Cardiac muscle cell (in vitro differentiated cells and primary cell): ENCODE measurements at places on chromosomes 5 and 9. TPM values are rescaled to one million over a fixed set of nuclear protein-coding genes. Genes with fewer than 3 reads are reported as not detected.

GRCh38 chr5:147751156-147751830 lies 31.2 kb downstream of the JAKMIP2 start:
- H3K27ac ChIP-seq, result no peak overlapping the region
- DNase-seq, result no peak
- H3K4me3 ChIP-seq, result no peak overlapping the region
- H3K4me1 ChIP-seq, result peaks cover 12% of the 10 kb centered on the region
- H3K36me3 ChIP-seq, result no peaks in the 10 kb centered on the region
- H3K27me3 ChIP-seq, result no peaks in the 10 kb centered on the region

- H3K4me3 ChIP-seq, result no peak overlapping the region
- H3K4me1 ChIP-seq, result peaks cover 48% of the 10 kb centered on the region
- H3K36me3 ChIP-seq, result no peaks in the 10 kb centered on the region
- H3K27ac ChIP-seq, result no peak overlapping the region
- no peaks in the 10 kb centered on the region for H3K27me3 ChIP-seq
These were observed 244.3 kb downstream of the DENND1A start for GRCh38 chr9:123685489-123686083.

The OR13F1 gene
- not detected in 2 replicates for total RNA-seq

The HAVCR1 gene
- total RNA-seq, result not detected in 2 replicates

DNA sequence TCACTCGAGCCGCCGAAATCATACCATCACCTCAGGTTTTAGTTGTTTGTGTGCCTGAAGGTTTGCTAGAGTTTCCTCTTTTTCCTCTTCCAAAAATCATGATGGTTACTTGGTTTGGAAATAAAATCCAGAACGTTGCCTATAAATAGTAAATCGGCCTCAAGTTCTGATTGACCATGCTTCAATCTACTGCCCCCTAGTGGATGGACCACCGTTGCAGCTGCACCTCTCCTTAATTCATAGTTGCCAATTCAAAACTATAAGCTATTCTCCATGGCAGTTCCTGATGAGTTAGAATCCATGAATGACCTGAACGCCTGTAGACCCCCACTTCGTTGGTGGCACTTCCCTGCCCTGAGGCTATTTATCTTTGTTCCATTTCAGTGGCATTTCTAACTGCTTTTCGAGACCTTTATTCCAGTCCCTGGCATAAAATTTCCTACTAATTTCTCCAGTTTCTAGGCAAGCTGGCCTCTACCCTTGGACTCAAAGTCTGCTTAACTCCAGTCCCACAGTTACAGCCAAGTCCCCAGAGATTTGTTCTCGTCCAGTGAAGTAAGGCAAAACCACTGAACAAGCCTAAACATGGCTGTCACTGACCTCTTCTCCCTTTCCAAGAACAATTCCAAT lies 422.6 kb downstream of the EFNA5 start:
- peak; percentile 76 for DNase-seq
- H3K4me1 ChIP-seq, result no peaks in the 10 kb centered on the region
- H3K4me3 ChIP-seq, result no peak overlapping the region
- no peaks in the 10 kb centered on the region for H3K27me3 ChIP-seq
- H3K36me3 ChIP-seq, result no peaks in the 10 kb centered on the region

GRCh38 chr9:6598249-6598725 lies 47.2 kb downstream of the GLDC start:
- H3K27me3 ChIP-seq, result no peaks in the 10 kb centered on the region
- no peak for DNase-seq
- H3K36me3 ChIP-seq, result no peaks in the 10 kb centered on the region
- H3K27ac ChIP-seq, result no peak overlapping the region

- H3K27ac ChIP-seq, result no peak overlapping the region
- no peak for DNase-seq
- H3K27me3 ChIP-seq, result no peaks in the 10 kb centered on the region
- H3K4me3 ChIP-seq, result no peak overlapping the region
- peaks cover 4% of the 10 kb centered on the region for H3K36me3 ChIP-seq
- H3K4me1 ChIP-seq, result no peaks in the 10 kb centered on the region
These were observed 86.2 kb downstream of the DENND1A start for GRCh38 chr9:123843703-123844102.

The ROPN1L gene
- 1.3 and 1.4 TPM in 2 replicates for total RNA-seq

DNA sequence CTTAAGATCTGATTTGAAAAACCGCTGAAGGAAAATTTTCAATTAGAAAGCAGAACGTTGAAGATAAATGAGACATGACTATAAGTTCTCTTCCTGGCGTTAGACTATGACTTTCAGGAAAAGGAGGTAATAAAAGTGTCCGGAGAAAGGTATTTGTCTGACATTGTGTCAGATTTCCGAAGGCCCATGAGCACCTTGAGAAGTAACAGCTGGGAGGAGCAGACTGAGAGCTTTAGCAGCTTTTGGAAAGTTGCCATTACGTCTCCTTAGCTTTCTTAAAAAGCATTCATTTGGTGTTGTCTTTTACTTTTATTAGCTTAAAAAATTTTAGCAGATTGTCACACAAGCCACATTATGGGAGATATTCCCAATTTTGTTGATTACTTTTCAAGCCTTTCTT lies 363.5 kb downstream of the NDUFS4 start:
- no peak overlapping the region for H3K27ac ChIP-seq
- no peaks in the 10 kb centered on the region for H3K36me3 ChIP-seq
- no peaks in the 10 kb centered on the region for H3K4me1 ChIP-seq
- H3K27me3 ChIP-seq, result no peaks in the 10 kb centered on the region
- no peak overlapping the region for H3K4me3 ChIP-seq

The SPATA6L gene
- 0.46 and 0.63 TPM in 2 replicates for total RNA-seq

DNA sequence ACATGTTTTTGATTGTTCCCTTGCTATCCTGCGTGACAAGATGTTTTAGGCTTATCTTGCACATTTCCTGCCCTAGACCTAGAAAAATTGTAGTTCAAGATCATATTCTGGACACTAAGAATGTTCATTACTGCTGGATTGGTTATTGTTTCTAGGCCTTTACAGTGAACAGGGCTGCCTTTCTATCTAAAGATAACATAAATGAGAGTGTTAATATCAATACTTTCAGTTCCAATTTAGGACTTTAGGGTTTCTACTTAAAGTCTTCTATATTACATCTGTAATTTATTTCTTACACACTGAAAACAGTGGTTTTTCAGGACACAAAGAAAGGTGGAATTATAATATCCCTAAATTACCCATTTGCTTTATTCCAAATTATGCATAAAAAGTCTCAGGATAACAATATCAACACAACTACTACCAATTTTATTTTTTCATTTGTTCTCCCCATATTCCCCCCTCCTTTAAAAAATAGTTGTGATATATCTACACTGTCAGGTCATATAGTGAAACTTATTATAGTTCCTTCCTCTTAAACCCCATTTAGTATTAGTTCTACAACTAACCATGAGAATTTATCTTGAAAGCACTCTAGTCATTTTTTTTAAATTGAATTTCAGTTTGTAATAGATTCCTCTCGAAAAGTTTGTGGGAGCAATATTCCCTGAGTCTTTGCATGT lies 293.9 kb upstream of the RIOK2 start:
- no peak overlapping the region for H3K27ac ChIP-seq
- no peak overlapping the region for H3K4me3 ChIP-seq
- H3K36me3 ChIP-seq, result no peaks in the 10 kb centered on the region

DNA sequence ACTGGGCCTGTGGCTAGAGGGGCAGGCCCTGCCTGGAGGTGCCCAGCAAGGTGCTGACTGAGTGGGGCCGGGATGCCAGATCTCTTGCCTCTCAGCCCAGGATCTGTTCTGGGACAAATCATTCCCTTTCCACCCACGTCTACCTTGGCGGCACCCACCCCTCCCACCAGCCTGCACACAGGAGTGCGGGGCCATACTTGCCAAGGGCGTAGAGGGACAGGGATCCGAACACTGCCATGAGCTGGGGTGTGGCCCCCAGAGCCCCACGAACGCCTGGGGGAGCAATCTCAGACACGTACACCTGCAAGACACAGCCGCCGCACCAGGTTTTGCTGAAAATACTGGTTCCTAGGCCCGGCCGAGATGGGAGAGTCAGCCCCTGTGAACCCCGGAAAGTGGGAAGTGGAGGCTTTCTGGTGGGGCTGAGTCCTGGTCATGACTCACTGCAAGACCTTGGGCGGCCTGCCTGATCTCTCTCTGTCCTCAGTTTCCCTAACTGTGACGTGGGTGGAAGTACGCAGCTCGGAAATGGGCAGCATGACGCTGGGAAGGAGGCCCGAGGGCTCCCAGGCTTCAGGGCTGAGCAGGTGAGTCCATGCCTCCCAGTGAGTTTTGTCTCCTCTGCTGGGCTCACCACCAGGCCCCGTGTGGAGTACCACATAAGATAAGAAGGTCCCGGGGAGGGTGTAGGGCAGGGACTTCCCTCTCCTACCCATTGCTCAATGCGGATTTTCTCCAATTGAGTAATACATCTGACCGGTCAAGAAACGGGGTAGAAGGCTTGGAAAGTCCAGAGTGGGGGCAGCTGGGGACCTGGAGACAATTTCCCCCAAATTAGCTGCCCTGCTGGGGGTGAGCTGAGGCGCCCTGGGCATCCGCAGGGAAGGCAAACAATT lies 2.6 kb downstream of the SLC2A6 start:
- H3K4me1 ChIP-seq, result peaks cover 4% of the 10 kb centered on the region
- no peaks in the 10 kb centered on the region for H3K36me3 ChIP-seq
- DNase-seq, result peak; percentile 81
- no peak overlapping the region for H3K27ac ChIP-seq
- peaks cover 7% of the 10 kb centered on the region for H3K27me3 ChIP-seq

GRCh38 chr9:135608999-135609317 lies 30.4 kb downstream of the GLT6D1 start:
- DNase-seq, result no peak
- no peak overlapping the region for H3K27ac ChIP-seq
- no peak overlapping the region for H3K4me3 ChIP-seq
- H3K36me3 ChIP-seq, result no peaks in the 10 kb centered on the region

The MARCOL gene
- total RNA-seq, result not detected in 2 replicates

The HTR1A gene
- not detected in 2 replicates for total RNA-seq

- no peak overlapping the region for H3K27ac ChIP-seq
- H3K27me3 ChIP-seq, result no peaks in the 10 kb centered on the region
- H3K36me3 ChIP-seq, result no peaks in the 10 kb centered on the region
- no peak for DNase-seq
These were observed 105.8 kb downstream of the SREK1 start for GRCh38 chr5:66249920-66250319.

DNA sequence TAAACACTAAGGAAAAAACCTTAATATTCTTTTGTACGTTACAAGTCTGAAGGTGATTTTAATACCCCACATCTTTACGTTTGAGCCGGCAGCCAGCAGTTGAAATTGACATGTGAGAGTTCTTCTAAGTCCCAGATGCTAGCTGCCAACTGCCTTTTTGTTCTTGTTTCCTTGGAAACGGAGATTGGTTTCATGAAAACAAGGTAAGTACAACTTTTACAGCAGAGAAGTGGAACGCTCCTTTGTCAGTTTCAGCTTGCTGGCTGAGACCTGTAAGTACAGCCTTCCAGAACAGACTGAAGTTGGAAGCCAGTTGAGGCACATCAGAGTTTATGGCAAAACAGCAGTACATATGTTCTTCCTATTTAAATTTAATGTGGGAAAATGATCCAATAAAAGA lies 1018.4 kb upstream of the ARRDC3 start:
- DNase-seq, result peak; percentile 42
- H3K4me3 ChIP-seq, result no peak overlapping the region
- no peaks in the 10 kb centered on the region for H3K4me1 ChIP-seq
- no peaks in the 10 kb centered on the region for H3K36me3 ChIP-seq
- no peaks in the 10 kb centered on the region for H3K27me3 ChIP-seq

DNA sequence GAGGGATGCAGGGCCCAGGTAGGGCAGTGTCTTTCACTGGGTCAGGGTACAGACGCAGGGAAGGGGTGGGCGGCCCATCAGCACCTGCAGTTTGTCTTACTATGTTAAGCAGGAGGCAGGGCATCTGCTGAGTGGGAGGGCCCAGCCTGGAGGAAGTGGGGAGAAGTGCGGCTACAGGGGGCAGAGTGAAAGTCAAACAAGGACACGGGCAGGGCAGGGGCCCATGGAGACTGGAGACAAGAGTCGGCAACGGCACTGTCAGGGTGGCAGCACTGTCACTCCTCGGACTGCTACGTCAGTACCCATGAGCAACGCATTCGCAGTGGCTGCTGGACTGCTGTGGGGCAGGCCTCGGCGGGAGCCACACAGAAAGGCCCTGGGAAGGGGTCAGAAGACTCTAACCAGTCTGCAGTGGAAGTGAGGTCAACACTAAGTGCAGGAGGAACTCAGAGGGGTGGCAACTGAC lies 19.7 kb downstream of the CAMSAP1 start:
- H3K4me3 ChIP-seq, result no peak overlapping the region
- H3K27ac ChIP-seq, result peak overlapping the region; percentile 74
- peaks cover 39% of the 10 kb centered on the region for H3K4me1 ChIP-seq
- H3K27me3 ChIP-seq, result no peaks in the 10 kb centered on the region
- H3K36me3 ChIP-seq, result no peaks in the 10 kb centered on the region
- DNase-seq, result peak; percentile 28

The CD72 gene
- 1.4 and 5.1 TPM in 2 replicates for total RNA-seq

DNA sequence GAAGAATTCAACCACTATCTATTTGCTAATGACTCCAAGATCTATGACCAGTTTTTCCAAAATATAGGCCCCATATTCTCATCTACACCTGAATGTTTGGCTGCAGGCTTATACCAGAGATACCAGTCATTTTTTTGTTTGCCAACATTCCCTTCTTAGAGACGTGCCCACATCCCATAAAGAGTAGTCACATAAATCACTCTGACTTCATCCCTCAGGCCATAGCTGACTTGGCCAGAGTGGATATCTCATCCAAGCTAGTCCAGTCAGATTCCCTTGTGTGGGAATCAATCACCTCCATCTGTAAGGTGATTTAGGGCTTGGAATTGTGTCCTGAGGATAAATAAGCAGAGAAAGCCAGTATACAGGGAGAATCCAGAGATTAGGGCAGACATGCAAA lies 124.3 kb upstream of the SLC24A2 start:
- no peak overlapping the region for H3K27ac ChIP-seq
- H3K4me3 ChIP-seq, result no peak overlapping the region
- no peaks in the 10 kb centered on the region for H3K36me3 ChIP-seq
- DNase-seq, result no peak
- no peaks in the 10 kb centered on the region for H3K27me3 ChIP-seq

DNA sequence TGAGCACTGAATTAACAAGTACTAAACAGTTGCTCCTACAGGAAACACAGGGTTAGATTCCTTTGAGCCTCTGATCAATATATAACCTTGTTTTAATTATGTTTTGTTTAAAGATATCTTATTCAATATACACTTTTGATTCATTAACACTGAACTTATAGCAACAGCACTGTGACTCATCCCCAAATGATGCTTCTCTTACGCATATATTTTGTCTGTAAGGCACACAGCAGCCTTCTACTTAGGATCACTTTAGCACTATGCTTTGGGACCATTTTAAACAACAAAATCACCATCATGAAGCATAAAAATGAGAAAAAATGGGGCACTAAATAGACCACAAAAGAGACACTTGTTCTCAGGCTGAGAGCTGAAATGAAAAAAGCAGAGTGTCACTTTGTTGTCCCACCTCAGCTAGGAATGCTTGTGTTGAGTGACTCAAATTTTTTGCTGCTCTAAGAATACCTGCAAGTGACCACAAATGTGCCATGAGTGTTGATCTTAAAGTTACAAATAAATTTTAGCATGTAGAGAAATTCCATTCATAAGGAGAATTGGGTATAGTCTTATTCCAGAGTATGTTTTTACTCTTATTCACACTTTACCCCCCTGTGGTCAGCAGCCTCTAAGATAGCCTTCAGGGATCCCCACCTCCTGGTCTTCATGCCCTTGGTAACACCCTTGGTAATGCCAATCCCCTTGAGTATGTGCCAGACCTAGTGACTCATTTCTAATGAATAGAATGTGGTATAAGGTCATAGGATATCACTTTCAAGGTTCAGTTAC lies 252.7 kb upstream of the IL12B start:
- no peaks in the 10 kb centered on the region for H3K36me3 ChIP-seq
- H3K4me3 ChIP-seq, result no peak overlapping the region
- no peaks in the 10 kb centered on the region for H3K4me1 ChIP-seq
- peak; percentile 35 for DNase-seq

The SVEP1 gene
- total RNA-seq, result 2.8 and 4.4 TPM in 2 replicates

The SPINK13 gene
- total RNA-seq, result not detected in 2 replicates

The CATSPER3 gene
- 0.07 TPM in 1 of 2 replicates, not detected in the other for total RNA-seq
